Suppressor macrophage treated with lipopolysaccharide for 4 hours (primary cell): ENCODE measurements at places on chromosomes 2 and 18.

DNA sequence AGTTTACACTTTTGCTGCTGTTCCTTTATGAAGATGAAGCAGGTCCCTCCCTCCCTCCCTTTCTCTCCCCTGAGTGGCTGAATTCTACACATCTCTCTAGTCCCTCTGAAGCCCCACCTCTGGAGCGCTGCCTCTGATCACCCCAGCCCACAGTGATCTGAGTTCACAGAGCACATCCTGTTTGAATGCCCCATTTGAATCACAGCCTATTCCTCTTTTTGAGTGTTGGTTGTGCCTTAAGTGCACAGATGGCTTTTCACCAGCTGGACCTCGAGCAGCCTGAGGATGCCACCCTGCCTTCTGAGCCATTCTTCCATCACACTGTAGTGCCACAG, 87.1 kb downstream of the ITGB1BP1 start:
- DNase-seq, result peak; percentile 61

GRCh38 chr18:3451183-3451988, 1.4 kb downstream of the TGIF1 start:
- DNase-seq, result peak; percentile 96

DNA sequence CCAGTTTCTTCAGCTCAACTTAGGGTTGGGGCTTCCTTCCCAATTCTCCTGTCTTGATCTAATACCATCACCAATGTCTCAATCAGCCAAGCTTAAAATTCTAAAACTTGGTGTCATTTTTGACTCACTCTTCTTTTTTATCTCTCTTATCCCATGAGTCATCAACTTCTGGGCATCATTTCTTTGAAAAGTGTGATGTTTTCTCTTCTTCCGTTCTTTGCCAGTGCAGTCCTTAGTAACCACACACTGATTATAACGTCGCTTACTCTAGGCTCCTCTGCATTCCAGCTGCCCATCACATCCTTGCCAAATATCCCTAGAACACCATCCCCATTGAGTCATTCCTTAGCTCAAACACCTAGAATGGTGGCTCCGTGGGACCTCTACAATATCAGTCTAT, 27.4 kb upstream of the MRO start:
- DNase-seq, result peak; percentile 55

- DNase-seq, result no peak
Measured at GRCh38 chr2:220981926-220982325, 590.2 kb downstream of the EPHA4 start.

- DNase-seq, result no peak
Measured at GRCh38 chr2:235224410-235224809, 269.4 kb upstream of the AGAP1 start.

DNA sequence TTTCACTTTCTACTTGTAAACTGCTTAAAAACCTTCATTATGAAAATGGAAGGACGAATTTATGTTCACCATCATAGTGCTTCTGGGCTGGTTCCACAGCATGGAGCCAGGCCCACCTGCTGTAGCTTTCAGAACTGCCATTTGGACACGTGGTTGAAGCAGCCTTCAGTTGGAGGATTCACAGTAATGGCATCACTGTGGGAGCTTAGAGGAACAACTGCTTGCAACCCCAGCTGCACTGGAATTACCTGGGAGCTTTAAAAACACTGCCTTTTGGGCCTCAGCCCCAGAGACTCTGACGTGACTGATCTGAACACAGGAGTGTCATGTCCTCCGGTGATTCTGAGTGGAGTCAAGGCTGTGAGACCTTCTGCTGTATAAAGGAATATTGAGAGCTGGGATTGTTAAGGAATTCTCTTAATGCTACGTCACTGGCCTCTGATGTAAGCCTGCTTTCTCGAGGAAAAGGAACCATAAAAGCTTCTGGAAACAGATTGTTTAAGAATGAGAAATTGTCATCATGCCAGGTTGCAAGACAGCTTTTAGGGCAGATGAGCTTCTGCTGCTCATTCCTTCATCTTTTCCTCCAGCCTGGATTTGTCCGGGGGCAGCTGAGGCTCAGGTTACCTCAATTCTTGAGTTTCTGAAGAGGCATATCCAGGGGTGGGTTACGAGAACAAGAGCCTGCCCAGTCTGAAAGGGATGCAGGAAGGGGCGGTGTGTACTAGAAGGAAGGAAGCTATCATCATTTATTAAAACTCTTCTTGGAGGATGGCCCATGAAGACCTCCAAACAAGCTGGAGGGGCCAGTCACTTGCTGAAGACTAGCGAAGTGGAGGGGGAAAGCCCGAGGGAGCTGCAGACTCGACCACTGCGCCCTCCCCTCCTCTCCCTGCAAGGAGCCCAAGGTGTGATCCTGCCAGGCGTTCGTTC, 1.3 kb upstream of the IL1R1 start:
- no peak for DNase-seq

DNA sequence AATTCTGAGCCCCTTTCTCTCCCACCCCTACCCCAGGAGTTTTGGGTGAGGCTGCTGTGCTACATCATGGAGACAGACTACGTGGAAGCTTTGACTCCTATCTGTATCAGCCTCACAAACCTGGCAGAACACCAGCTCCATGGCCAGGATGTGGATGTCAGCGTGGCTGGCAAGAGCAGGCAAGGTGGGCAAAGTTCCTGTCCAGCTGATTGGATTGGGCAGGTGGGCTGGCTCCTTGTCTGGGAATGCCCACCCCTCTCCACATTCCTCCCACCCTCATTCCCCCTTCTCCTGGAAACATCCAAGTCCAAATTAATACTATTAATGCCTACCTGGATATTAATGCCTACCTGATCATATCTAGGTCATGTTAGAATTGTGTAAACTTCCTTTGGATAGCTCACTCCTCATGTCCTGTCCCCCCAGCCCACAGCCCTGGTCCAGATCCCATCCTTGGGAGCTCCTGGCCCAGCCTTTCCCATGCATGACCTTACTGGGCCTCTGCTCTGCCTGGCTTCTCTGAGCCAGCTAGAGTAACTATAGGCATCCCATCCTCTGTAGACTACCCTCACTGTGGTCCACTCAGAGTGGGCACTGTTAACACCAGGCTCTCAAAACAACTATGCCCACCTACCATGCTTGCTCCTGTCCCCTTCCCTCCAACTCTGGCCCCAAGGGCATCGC, 24.1 kb downstream of the MROH2A start:
- no peak for DNase-seq

DNA sequence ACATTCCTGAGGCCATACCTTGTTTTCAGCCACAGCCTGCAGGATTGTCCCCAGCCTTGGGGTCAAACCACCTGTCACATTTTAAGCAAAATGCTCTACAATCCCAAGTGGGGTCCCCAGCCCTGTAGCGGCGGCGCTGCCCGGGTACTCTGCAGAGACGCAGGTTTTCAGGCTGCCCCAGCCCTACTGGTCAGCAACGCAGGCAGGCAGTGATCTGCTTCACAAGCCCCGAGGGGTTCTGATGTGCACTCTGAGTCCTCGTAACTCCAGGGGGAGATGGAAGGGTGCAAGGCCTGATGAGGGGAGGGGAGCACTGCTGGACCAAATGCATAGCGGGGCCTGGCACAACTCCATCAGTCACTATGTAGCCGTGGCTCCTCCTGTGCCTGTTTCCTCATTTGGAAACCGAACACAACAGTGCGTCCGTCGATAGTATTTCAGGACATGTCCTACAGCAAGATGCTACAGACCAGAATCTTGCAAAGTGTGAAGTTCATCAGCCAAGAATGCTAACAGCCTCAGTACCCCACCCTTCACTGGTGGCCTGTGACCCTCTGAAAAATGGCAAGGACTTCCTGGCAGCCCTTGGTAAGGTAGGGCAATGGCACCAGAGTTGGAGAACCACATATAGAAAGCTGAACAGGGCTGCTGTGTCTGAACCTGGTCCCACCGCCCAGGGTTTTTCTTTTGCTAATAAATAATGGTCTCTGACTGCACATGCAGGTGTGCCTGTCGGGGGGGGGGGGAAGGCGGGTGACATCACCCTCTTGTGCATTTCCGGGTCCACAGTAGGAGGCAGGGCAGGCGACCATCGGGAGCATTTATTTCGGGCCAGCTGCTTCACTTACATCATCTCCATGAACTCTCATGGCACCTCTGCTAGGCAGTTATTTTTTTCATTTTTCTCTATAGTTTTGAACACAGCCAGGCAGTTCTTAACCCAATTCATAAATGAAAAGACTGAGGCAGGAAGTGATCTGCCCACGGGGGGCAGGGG, 50.6 kb upstream of the TFCP2L1 start:
- no peak for DNase-seq

GRCh38 chr2:24874035-24874434, 46.0 kb downstream of the ADCY3 start:
- peak; percentile 72 for DNase-seq

- no peak for DNase-seq
Measured at GRCh38 chr2:75959724-75960471, 249.2 kb upstream of the GCFC2 start.

- DNase-seq, result peak; percentile 18
Measured at GRCh38 chr2:214550786-214551185, 139.9 kb downstream of the VWC2L start.

- no peak for DNase-seq
Measured at GRCh38 chr18:50142441-50143120, 52.4 kb downstream of the MYO5B start.

GRCh38 chr2:190947141-190947540, 66.5 kb downstream of the GLS start:
- DNase-seq, result no peak

DNA sequence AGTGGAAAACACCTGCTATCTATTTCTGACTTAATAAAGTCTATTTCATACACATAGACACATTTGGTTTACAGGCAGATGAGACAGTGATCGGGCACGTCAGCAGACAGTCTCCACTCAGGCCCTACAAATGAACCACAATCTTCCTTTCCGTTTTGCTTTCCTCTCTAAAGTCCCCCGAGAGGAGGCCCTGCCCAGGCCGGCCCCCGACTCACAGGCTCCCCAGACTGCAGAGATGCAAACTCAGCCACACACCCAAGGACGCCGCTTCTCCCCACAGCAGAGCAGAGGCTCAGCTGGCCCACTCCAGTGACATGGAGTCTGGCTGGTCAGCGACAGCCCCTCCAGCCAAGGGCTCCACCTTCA, 9.3 kb upstream of the MTERF4 start:
- no peak for DNase-seq

DNA sequence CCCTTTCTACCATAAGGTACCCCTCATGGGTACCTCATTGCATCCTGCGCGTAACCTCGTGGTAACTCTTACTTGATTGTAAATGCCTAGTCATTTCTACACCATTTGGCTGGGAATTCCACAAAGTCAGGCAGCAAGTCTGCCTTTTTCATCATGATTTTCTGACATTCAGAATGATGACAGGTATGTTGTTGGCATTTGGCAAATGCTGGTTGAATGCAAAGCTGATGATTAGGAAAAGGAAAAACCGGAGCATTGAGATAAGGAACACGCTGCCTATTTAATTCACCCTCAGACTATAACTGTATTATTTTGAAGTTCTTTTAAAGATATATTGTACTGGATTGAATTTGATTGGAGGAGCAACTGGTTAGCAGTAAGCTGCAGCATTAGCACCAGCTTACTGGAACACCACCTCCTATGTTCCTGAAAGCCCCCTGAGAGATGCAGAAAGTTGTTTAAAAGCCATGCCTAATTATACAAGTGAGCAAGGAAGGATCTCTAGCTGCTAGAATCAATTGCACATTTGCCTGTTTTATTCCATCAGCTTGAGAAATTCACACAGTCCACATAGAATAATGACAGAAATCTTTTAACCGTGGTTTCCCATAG, 520.1 kb downstream of the LRP1B start:
- DNase-seq, result no peak

DNA sequence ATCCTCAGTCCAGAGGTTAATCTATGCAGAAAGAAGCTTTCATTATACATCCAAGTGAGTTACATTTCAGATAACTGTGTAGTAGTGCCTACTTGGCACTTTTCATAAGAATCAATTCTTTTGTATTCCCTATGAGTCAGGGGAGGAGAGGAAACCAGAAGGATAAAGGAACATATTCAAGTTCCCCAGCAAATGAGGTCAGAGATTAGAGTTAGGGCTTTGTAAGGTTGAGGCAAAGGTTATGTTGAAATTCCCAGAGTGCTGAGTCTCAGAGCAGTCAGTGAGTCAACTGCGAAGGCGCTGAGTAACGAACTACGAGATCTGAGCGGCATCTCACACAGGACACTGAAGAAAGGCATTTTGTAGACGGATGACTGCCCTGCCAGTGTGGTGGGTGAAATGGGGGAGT, 25.1 kb upstream of the ME2 start:
- DNase-seq, result peak; percentile 95

DNA sequence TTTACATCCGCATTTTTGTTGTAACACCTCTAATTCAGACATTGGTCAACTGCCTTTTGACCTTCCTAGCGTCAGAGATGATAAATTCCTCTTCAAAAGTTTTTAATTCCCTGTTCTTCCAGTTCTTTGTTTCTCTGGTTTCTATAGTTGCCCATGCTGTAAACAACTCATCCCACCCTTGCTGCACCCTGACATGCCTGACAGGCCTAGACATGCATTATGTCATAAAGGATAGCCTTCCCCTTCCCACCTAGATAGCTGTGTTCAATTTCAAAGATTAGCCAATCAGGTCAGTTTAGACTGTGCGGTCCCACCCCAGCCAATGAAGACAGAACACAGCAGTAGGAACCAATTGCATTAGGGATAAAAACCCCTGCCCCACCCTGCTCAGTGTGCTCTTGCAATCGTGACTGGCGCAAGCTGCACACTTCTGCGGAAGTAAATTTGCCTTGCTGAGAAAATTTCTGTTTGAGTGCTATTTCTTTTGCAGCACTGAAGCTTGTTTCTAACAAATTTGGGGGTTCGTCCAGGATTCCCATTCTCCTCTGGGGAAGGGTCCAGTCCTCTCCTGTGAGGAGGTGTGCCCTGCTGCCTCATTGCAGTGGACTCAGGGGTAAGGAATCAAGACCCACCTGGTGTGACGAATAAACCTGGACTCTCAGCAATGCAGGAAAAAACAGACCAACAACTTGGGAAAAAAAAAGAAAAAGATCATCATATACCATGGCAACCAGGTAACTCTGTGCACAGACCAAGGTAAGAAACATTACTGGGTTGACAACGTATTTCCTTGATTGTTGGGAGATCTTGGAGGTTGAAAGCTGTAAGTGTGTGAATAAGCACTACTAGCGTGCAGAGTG, 9.1 kb upstream of the SAP130 start:
- DNase-seq, result no peak

DNA sequence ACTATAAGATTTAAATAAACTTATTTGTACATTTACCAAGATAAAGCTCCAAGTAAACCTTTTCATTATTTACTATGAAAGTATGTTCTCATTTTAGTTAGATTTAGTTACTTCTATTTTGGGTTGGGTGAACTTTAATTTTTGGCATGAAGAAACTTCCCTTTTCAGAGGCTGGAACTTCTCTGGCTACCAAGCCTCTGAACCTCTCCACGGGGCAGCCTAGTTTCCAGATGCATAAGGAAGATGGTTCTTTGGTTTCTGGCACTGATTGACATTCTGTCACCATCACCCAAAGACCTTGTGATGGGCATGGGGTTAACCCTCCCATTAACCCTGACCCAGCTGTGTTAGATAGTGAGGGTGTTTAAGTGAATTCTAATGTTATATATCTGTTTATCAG, 17.1 kb downstream of the PSD4 start:
- DNase-seq, result peak; percentile 40

GRCh38 chr2:203135105-203135504, 103.7 kb upstream of the CYP20A1 start:
- no peak for DNase-seq
